ENCODE measurements at places on chromosomes 12 and 14. TPM values are rescaled to one million over a fixed set of nuclear protein-coding genes. Genes with fewer than 3 reads are reported as not detected.

DNA sequence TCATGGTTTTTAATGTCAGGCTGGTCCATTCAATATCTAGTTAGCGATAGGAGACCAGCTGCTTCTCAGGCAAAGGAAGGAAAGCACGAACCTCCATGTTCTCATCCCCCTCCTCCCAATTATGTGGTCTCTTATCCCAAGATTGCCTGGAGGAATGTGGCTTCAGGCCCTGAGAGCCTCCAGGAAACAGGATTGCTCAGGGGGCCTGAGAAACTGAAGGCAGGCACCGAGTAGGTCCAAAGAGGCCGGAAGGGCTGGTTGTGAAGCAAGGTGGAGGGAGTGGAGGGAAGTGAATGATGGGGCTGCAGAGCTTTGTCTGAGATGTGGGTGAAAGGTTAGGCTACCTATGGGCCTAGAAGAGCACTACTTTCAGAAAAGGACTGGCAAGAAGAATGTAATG is 188.2 kb upstream of the DDHD1 start:
- no peak for DNase-seq

DNA sequence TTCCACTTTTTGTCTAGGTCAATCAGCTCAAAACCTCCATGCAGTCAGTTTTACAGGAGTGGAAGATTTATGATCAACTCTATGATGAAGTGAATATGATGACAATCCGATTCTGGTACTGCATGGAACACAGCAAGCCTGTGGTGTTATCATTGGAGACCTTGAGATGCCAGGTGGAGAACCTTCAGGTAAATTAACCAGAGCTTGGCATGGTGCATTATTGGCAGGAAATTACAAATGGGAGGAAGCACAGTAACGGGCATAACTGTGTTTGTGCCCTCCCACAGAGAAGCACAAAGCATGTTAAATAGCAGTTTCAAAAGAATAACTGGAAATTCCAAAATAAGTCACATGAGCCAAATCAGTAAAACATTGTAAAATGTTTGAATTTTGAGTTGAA is 135.6 kb downstream of the ESR2 start:
- DNase-seq = no peak

Gene TCL1B
- total RNA-seq = not detected

Gene TSPAN9
- total RNA-seq = 116 TPM

- DNase-seq = no peak
Observed at GRCh38 chr14:93086441-93087055, 29.2 kb downstream of the ITPK1 start.

Data from endothelial cell (in vitro differentiated cells).